ENCODE measurements at places on chromosomes 4 and X. TPM values are rescaled to one million over a fixed set of nuclear protein-coding genes. Genes with fewer than 3 reads are reported as not detected.

USP17L30 gene
- total RNA-seq = not detected

MXRA5 gene
- not detected for total RNA-seq

ANK2 gene
- total RNA-seq = 13.2 TPM

FAM53A gene
- 5.8 TPM for total RNA-seq

MAGEE1 gene
- total RNA-seq = 0.19 TPM
